ENCODE measurements at places on chromosomes 16 and 17.

- DNase-seq = peak; percentile 17
Observed at GRCh38 chr17:32609085-32609484, 122.3 kb downstream of the CDK5R1 start.

GRCh38 chr16:17511340-17511739, 40.6 kb upstream of the XYLT1 start:
- DNase-seq = no peak

DNA sequence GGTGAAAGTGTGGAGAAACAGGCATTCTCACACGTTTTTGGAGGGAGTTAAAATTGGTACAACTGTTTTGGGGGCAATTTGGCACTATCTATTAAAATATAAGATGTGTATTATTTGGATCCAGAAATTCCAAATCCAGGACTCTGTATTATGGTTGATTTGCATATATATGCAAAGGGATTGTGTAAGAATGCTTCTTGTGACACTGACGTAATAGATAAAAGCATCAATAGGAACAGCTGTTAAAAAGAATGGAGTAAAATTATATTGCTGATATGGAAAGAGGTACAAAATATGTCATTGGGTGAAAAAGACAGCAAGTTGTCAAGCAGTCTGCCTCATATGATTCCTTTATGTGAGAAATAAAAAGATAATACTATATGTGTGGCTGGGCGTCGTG, 17.3 kb downstream of the FA2H start:
- no peak for DNase-seq

- no peak for DNase-seq
Observed at GRCh38 chr16:85546585-85547447, 66.3 kb upstream of the GSE1 start.

- DNase-seq = no peak
Observed at GRCh38 chr16:24577167-24577566, 37.8 kb downstream of the RBBP6 start.
